ENCODE measurements at places on chromosomes 13 and 19.

- no peak for DNase-seq
Measured at GRCh38 chr13:32491028-32491427, 47.6 kb downstream of the N4BP2L2 start.

DNA sequence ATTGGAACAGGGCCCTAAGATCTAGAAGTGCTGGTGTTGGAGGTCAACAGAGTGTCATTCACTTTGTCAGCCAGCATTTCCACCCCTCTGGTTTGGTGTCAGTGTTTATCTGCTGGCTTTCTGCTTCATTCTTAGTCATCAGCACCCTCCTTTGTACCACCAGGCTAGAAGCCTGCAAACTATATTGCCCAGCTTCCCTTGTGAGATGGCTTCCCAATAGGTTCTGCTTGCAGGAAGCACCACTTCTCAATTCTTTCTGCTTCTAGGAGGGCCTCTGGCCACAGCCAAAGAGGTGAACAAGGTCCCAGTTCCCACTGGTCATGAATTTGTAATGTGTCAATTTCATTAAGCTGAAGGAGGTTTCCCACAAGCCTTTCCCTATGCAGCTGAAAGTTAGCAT, 36.4 kb upstream of the CALM3 start:
- no peak for DNase-seq

DNA sequence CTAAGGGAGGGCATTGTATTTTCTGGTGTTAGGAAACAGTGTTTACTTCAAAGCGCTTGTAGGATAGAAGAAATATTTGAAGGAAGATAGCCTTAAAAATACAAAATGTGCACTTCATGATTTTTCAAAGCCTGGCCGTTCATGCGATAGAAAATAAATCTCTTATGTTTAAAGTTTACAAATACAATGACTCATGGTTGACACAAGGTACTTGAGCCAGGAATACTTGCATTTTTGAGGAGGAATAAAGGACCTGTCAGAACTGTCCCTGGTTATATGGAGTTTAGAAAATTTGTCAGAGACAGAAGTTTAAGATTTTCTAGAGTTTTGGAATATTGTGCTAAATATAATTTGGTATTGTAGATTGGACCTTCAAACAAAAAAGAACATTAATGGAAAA, 1223.2 kb upstream of the SLC10A2 start:
- DNase-seq: no peak

DNA sequence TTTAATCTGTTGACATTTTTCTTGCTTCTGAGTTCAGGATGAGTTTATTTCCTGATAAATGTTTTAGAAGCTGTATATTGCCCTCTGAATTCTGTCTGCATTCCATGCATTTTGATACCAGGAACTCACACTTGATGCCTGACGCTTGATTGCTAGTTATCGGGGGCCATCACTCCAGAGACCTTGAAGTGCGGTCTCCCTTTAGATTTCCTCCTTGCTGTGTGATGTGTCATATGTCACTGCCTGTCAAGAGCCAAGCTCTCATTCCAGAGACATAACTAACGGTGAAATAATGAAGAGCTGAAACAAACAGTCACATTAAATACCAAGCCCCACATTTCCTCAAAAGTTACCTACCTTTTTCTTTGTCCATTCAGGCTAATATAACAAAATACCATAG, 155.5 kb downstream of the TNFSF13B start:
- DNase-seq: no peak

GRCh38 chr19:38190793-38191192, 33.2 kb downstream of the DPF1 start:
- DNase-seq: no peak

- no peak for DNase-seq
Measured at GRCh38 chr13:46559272-46559805, 6.4 kb downstream of the LRCH1 start.

DNA sequence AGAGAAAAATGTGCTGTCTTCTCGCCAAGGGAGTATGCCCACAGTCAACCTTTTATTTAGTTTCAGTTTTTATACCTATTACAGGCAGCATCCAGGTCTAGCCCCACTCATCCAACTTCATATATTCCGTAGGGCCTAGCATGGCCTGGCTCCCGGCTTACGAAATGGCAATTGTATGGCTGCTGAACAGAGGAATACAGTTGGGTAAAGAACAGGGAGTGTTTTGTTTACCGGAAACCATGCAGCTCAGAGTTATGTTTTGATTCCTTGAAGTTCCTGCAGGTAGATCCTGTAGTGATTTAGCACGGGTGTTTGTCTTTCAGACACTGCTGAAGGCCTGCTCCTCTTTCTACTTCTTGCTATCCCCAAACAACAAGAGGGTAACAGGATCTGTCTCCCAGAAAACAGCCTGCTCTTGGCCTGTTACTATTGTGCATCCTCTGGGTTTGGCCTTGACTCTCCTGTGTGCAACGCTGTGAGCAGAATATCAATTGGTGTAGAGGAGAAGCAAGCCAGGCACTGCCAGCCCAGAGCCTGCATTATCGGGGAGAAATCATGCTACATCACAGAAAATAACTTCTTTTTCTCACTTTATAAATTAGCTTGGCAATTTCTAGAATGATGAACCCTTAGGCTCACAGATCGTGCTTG, 32.4 kb downstream of the OLFM4 start:
- no peak for DNase-seq

DNA sequence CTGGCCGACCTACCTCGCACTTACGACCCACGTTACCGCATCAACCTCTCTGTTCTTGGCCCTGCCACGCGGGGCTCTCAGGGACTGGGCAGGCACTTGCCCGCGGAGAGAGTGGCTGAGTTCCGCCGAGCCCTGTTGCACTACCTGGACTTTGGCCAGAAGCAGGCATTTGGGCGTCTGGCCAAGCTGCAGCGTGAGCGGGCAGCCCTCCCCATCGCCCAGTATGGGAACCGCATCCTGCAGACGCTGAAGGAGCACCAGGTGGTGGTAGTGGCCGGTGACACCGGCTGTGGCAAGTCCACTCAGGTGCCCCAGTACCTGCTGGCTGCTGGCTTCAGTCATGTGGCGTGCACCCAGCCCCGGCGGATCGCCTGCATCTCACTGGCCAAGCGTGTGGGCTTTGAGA, 4.2 kb downstream of the DHX34 start:
- no peak for DNase-seq

DNA sequence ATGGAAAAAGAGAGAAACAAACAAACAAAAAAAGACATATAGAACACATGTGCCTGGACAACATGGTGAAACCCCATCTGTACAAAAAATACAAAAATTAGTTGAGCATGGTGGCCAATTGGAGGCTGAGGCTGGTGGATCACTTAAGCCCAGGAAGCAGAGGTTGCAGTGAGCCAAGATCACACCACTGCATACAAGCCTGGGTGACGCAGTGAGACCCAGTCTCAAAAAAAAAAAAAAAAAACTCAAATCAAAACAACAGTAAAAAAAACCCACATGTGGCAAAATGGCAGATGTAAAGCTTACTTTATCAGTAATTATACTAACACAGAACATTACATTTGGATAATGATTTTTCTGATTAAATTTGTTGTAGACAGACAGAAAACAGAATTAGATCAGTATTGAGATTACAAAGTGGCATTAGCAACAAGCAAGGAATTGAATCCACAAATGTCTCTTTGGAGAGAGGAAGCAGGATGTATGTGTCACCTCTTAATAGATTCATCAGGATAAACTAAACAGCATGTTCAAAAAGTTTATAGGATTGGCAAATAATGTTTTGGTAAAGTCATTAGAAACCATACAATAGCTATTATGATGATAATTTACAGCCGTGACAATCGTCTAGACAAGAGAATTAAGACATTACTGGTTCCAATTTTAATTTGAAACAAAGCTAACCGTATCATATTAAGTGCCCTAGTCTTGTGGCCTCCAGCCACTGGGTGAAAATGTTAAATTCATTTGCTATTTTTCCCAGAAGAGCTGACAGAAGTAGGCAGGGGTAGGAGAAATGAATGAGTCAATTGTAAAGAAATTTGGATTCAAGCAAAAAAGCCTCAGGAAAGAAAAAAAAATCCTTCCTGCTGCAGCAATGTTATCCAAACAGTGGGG, 206.0 kb downstream of the FGF14 start:
- DNase-seq: no peak

DNA sequence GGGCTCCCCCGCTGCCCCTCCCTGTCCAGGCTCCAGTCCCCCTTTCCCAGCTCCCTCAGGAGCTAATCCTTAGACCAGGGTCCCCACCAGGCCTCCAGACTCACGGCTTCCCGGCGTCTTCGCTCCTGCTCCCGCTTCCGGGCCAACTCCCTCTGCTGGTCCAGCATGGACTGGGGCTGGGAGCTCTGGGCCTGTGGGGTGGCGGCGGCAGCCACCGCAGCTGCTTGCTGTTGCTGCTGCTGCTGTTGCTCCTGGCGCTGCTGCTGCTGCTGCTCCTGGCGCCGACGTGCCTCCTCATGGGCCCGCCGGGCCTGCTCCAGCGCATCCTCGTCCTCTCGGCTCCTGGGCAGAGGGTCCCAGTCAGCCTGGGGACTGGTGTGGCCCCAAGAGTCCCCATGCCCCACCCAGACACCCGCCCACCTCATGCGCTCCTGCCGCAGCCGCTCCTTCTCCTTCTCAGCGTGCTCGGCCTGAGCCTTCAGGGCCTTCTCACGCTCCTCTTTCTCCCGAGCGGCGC, 6.4 kb upstream of the EPHX3 start:
- DNase-seq: no peak

DNA sequence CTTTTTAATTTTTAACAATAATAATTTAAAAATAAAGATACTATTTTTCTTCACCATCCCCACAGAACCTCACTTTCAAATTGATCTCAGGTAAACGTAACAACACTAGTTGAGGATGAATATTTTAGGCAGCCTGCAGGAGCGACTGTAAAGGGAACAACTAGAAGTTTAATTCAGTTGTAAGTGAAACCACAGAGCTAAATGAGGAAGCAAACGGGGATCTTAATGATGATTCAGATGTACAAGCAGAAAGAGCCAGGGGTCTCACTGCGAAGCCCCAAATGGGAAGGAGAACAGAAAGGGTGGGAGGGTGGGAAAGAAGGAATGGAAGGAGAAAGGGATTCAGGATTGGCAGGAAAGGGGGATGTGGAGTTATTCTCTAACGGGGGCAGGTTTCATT, 54.6 kb upstream of the RAP2A start:
- DNase-seq: no peak

GRCh38 chr13:71722206-71722605, 144.8 kb downstream of the DACH1 start:
- no peak for DNase-seq

DNA sequence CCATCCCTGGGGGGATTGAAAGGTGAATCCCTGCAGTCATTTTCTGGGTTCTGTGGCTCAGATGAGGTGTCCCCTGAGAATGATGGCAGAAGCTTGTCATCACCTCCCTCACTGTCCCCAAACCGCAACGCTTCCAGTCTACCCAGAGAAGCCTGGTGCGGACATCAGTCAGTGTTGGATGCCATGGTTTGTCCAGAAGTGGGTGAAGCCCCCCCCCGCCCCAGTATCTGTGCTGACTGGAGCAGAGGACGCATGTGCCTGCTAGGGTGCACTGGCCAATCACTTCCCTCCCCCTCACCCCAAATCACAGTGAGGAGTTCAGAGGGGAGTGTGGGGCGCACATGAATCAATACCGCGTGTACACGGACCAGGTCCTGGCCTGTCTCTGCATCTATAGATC, 150.5 kb downstream of the TEX29 start:
- no peak for DNase-seq

GRCh38 chr13:59119475-59119874, 1044.3 kb downstream of the DIAPH3 start:
- DNase-seq: no peak

DNA sequence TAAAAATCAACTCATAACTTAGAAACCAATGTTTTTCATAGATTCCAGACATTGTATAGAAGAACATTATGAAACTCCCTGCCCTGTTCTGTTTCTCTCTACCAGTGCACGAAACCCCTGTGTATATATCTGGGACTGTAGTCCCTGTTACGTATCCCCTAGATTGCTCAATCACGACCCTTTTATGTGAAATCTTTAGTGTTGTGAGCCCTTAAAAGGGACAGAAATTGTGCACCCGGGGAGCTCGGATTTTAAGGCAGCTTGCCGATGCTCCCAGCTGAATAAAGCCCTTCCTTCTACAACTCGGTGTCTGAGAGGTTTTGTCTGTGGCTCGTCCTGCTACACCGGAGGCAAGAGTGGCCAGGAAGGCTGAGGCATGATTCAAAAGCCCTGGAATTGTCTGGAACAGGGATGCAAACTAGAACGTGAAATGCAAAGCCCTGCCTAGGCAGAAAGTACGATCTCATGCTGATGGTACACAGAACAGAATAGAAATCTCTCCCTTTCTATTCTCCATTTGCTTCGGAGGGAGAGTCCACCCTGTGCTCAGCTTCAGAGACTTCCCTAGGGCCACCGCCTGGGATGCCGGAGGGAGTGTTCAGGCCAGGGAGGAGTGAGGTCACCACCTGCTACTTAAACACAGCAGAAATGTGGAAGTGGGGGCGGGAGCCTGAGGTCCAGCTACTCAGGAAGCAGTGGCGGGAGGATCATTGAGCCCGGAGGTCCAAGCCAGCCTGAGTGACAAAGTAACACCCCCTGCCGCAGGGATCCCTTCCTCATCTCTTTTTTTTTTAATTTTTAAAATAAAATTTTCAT, 758 bp upstream of the ZNF888 start:
- DNase-seq: no peak

DNA sequence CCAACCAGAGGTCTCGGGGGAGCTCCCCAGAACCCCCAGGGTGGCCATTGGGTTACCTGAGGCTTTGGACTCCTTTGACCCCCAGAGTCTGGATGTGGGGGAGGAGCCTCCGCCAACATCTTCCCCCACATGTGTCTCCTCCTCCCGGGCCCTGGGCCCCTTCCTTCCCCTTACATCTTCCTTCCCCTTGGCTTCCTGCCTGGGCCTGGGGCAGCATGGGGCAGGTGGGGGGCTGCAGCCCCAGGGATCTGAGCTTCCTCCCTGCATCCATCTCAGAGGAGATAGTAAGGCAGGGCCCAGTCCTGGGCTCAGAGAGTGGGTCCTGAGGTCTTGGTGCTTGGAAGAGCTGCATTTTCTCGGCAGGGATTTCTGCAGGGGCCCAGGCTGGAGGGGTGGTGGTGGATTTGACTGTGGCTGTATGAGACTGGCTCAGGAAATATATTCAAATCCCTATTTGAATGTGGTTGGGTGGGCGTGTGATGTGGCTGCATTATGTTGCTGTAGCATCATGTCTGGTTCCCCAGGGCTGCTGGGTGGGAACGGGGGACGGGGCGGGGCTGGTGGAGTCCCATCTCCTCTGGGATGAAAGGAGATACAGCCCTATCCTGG, 919 bp downstream of the VAV1 start:
- peak; percentile 39 for DNase-seq

- no peak for DNase-seq
Measured at GRCh38 chr13:24184882-24185281, 24.4 kb downstream of the SPATA13 start.

Measured in activated T-helper 9 cell treated with anti-CD3 and anti-CD28 coated beads, Interleukin-2, amount 50 U/mL, for 16 hours (primary cell).